Activated naive CD8-positive, alpha-beta T cell treated with anti-CD3 and anti-CD28 coated beads for 36 hours (primary cell): ENCODE measurements at places on chromosomes 16 and 17.

- H3K4me1 ChIP-seq = peaks cover 8% of the 10 kb centered on the region
- no peak overlapping the region for H3K4me3 ChIP-seq
- peaks cover 22% of the 10 kb centered on the region for H3K27me3 ChIP-seq
- no peaks in the 10 kb centered on the region for H3K36me3 ChIP-seq
- no peak for DNase-seq
Measured at GRCh38 chr16:4283939-4284338, 11.1 kb upstream of the TFAP4 start.

DNA sequence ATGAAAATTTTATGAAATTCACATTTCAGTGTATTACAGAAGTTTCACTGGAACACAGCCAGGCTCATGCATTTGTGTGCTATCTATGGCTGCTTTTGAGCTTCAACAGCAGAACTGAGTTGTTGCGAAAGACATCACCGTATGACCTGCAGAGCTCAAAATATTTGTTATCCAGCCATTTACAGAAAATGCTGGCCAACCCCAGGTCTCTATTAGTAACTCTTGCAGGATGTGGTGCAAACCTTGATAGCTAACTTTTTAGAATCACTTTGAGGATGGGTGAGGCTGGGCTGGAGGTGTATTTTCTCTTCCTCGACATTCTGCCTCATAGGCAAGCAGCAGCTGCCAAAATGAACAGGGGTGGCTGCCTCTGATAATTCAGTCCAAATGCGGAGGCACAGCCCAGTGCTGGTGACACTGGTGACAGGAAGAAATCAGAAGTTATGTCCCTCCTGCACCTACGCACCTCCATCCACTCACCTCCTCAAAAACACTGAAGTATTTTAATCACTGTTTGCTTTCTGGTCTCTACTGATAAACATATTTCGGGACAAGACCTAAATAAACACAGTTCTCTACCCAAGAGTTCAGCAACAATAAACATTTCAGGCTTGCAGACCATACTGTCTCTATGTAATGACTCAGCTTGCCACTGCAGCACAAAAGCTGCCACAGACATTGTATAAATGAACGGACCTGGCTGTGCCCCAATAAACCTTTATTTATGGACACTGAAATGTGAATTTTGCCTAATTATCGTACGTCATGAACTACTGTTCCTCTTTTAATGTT is 28.5 kb downstream of the ARHGAP17 start:
- no peaks in the 10 kb centered on the region for H3K27me3 ChIP-seq
- H3K36me3 ChIP-seq = peaks cover 9% of the 10 kb centered on the region
- no peak for DNase-seq
- H3K4me1 ChIP-seq = peaks cover 74% of the 10 kb centered on the region
- H3K4me3 ChIP-seq = no peak overlapping the region

- peaks cover 16% of the 10 kb centered on the region for H3K4me1 ChIP-seq
- peak; percentile 25 for DNase-seq
- peaks cover 15% of the 10 kb centered on the region for H3K27me3 ChIP-seq
- H3K27ac ChIP-seq = no peak overlapping the region
- no peaks in the 10 kb centered on the region for H3K36me3 ChIP-seq
- H3K4me3 ChIP-seq = peak overlapping the region; percentile 22
Measured at GRCh38 chr17:83078378-83079351, 744 bp upstream of the METRNL start.

- peaks cover 14% of the 10 kb centered on the region for H3K4me1 ChIP-seq
- H3K27ac ChIP-seq = no peak overlapping the region
- H3K36me3 ChIP-seq = no peaks in the 10 kb centered on the region
- DNase-seq = no peak
- H3K4me3 ChIP-seq = no peak overlapping the region
Measured at GRCh38 chr17:39538866-39539265, 68.9 kb downstream of the NEUROD2 start.

DNA sequence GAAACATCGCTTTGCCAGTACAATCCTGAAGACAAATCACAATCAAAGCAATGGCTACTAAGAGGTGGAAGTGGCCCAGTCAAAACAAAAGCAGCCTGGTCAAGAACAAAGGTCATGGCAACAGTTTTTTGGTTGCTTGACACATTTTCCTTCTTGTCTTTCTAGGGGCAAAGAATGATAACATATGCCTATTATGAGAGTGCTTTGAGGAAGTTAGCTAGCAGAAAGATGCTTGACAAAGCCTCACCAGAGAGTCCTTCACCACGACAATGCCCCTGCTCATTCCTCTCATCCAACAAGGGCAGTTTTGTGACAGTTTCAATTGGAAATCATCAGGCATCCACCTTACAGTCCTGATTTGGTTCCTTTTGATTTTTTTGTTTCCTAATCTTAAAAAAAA is 31.8 kb upstream of the N4BP1 start:
- peaks cover 3% of the 10 kb centered on the region for H3K36me3 ChIP-seq
- H3K4me3 ChIP-seq = no peak overlapping the region
- H3K27ac ChIP-seq = no peak overlapping the region
- peaks cover 2% of the 10 kb centered on the region for H3K4me1 ChIP-seq
- no peak for DNase-seq
- peaks cover 3% of the 10 kb centered on the region for H3K27me3 ChIP-seq

DNA sequence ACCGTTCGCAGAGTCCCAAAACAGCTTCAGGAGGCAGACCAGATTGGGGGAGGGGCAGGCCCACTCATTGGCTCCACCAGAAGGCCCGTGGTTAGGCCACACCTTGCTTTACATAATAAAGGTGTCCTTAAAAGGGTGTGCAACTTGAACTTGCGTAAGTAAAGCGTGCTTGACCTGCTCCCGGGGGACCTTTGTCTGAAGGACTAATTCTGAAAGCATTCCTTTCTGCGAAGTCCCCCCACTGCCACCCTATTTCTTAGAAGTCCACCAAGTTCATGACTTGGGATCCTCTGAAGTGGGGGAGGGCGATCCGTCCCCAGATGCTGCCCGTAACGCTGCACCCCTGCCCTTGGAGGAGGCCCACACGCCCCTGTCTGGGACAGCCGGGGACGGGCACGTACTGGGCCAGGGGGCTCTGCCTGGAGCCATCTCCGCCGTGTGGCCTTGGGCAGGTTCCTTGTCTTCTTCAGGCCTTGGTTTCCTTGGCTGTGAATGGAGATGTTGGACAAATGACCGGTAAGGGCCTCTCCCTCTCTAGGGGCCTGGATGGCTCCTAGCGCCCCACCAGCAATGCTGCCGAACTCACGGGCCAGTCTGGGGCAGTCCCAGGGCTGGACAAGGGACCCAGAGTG is 823 bp upstream of the ZNF469 start:
- no peaks in the 10 kb centered on the region for H3K4me1 ChIP-seq
- no peak for DNase-seq
- H3K36me3 ChIP-seq = no peaks in the 10 kb centered on the region
- H3K27ac ChIP-seq = no peak overlapping the region
- H3K4me3 ChIP-seq = no peak overlapping the region

DNA sequence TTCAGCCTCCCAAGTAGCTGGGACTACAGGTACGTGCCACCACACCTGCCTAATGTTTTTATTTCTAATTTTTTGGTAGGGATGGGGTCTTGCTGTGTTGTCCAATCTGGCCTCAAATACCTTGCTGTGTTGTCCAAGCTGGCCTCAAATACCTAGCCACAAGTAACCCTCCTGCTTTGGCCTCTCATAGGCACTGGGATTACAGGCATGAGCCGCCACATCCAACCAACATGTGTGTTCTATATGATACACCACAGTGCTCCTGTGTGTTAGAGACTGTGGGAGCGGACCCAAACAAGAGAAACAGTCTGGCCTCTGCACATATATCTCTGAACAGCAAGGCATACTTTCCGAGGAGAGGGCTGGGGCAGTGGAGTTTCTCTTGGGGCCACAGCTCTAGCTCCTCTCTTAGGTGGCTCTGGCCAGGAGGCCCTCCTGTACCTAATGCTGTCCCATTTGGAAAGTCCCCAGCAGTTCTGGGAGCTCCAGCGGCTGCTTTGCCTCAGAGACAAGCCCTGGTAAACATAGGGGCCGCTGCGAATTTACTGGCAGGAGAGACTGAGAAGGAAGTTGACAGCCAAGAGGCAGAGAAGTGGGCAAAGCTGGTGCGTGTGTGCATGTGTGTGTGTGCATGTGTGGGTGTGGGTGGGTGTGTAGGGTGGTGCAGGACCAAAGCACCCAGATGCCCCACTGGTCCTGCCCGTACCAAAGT is 95.0 kb downstream of the RAB11FIP4 start:
- H3K4me3 ChIP-seq = peak overlapping the region; percentile 87
- DNase-seq = no peak
- peaks cover 1% of the 10 kb centered on the region for H3K36me3 ChIP-seq
- no peaks in the 10 kb centered on the region for H3K27me3 ChIP-seq
- peaks cover 34% of the 10 kb centered on the region for H3K4me1 ChIP-seq

DNA sequence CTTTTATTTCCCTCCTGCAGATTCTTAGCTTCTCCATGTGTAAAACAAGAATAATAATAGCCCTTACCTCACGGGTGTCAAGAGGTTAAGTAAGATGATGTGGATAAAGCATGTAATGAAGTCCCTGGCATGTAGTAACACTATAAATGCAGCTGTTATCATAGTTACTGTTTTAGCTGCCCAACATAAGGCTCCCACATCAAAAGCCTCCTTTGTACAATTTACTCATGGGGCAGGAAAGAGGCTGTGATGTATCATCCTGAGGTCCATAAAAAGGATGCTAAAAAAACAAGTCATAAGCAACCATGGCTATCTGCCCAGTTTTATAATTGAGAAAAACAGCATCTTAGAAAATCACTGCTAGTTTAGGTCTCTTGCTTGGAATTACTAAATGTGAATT is 339.7 kb downstream of the CA10 start:
- H3K27ac ChIP-seq = no peak overlapping the region
- no peak for DNase-seq
- no peaks in the 10 kb centered on the region for H3K36me3 ChIP-seq
- no peak overlapping the region for H3K4me3 ChIP-seq

DNA sequence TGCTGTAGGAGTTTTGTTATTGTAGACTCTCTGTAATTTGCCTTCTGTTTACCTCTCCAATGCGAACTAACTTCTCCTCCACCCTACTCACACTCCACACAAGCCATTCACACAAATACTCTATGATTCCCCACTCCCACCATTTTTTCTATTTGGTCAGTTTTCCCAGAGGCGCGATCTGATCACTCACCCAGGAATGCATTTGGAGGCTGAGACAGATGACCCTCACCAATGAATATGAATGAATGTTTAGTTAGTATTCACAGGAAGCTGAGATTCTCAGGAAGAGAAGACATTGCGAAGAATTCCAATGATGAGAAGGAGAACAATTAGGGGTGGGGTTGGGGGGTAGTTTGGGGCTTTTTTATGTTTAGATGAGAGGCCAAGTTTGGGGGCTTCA is 10.5 kb upstream of the ANKFN1 start:
- no peak overlapping the region for H3K4me3 ChIP-seq
- no peak overlapping the region for H3K27ac ChIP-seq
- no peaks in the 10 kb centered on the region for H3K36me3 ChIP-seq
- no peak for DNase-seq

GRCh38 chr16:20084624-20085226 is 11.0 kb upstream of the GPR139 start:
- peaks cover 8% of the 10 kb centered on the region for H3K27me3 ChIP-seq
- no peak for DNase-seq
- no peak overlapping the region for H3K27ac ChIP-seq
- H3K4me1 ChIP-seq = no peaks in the 10 kb centered on the region
- H3K36me3 ChIP-seq = no peaks in the 10 kb centered on the region

GRCh38 chr17:69552986-69553667 is 138.6 kb downstream of the MAP2K6 start:
- peaks cover 11% of the 10 kb centered on the region for H3K36me3 ChIP-seq
- no peaks in the 10 kb centered on the region for H3K27me3 ChIP-seq
- H3K4me3 ChIP-seq = no peak overlapping the region
- no peak overlapping the region for H3K27ac ChIP-seq
- no peaks in the 10 kb centered on the region for H3K4me1 ChIP-seq
- DNase-seq = no peak

DNA sequence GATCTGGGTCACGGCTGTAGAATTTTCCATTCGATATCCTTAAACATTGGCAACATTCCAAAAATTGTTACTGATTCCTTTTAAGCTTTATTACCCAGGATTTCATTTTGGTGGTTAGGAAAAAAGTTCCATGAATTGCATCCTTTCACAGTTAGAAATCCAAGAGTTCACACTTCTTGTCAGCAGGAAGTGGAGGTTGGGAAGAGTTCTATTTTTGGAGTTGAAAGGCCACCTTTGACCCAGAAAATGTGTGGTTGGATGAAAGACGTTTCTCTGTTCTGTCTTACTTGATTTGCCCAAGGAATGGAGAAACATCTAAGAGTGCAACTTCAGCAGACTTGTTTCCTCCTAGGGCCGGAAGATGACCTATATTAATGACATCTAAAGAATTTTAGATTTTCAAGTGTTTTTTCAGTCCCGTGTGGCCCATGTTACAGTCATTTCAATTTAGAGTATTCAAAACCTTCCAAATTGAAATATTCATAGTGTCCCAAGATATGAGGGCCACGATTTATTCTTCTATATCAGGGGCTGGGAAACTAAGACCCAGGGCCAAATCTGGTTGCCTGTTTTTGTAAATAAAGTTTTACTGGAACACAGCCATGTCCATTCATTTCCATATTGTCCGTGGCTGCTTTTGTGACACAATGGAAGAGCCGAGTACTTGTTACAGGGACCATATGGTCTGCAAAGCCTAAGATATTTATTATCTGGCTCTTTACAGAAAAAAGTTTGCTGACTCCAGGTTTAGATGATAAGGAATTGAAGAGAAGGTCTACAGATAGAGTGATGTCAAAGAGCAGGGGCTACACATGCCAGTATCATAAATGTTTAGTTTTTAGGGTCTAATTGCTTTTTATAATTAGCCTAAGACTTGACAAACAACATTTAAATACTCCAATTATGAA is 50.2 kb downstream of the CDK5R1 start:
- H3K27me3 ChIP-seq = no peaks in the 10 kb centered on the region
- H3K27ac ChIP-seq = no peak overlapping the region
- no peak overlapping the region for H3K4me3 ChIP-seq
- no peak for DNase-seq

DNA sequence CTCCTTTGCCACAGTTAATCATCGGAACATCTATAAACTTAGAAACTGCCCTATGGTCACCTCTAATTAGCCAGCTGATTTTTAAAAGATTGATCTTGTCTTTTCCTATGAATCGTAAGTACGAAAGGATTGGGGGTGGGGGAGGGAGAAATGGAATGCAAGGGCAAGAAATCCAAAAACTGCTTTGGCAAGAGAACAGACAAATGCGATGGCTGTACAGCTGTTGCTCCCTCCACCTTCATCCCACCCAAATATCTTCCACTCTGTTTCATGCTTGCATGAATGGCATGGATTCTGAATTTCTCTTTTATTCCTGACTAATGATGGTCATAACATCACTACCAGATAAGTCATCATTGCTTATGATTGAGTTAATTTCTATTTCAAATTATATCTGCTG is 165.7 kb downstream of the STX8 start:
- no peaks in the 10 kb centered on the region for H3K27me3 ChIP-seq
- no peak overlapping the region for H3K27ac ChIP-seq
- no peak overlapping the region for H3K4me3 ChIP-seq
- no peak for DNase-seq

DNA sequence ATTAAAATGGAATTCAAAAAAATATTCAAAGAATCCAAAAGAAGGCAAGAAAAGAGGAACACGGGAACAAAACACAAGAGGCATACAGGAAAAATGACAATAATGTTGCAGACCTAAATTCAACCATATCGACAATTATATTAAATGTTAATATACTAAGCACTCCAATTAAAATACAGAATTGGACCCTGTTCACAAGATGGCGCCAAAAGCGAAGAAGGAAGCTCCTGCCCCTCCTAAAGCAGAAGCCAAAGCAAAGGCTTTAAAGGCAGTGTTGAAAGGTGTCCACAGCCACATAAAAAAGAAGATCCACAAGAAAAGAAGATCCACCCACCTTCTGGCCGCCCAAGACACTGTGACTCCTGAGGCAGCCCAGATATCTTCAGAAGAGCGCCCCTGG is 6.3 kb upstream of the XAF1 start:
- no peak for DNase-seq
- H3K27me3 ChIP-seq = peaks cover 5% of the 10 kb centered on the region
- peaks cover 21% of the 10 kb centered on the region for H3K4me1 ChIP-seq
